ENCODE measurements at places on chromosomes 1 and 21. TPM values are rescaled to one million over a fixed set of nuclear protein-coding genes. Genes with fewer than 3 reads are reported as not detected.

- H3K36me3 ChIP-seq, result no peaks in the 10 kb centered on the region
- peak overlapping the region; percentile 31 for H3K27ac ChIP-seq
- H3K4me3 ChIP-seq, result no peak overlapping the region
- DNase-seq, result no peak
- H3K4me1 ChIP-seq, result no peaks in the 10 kb centered on the region
These were observed 45.2 kb upstream of the RABGAP1L start for GRCh38 chr1:174114106-174114505.

Gene SOAT1
- 7.9 TPM for total RNA-seq

Gene TMCO4
- total RNA-seq, result 5.7 TPM

GRCh38 chr1:21525340-21525717, 16.1 kb downstream of the ALPL start:
- no peaks in the 10 kb centered on the region for H3K27me3 ChIP-seq
- DNase-seq, result no peak
- no peaks in the 10 kb centered on the region for H3K36me3 ChIP-seq
- no peaks in the 10 kb centered on the region for H3K4me1 ChIP-seq

- H3K27ac ChIP-seq, result no peak overlapping the region
- no peak overlapping the region for H3K4me3 ChIP-seq
- DNase-seq, result no peak
- no peaks in the 10 kb centered on the region for H3K4me1 ChIP-seq
- H3K36me3 ChIP-seq, result peaks cover 38% of the 10 kb centered on the region
These were observed 6.8 kb downstream of the TFB2M start for GRCh38 chr1:246559310-246559709.

DNA sequence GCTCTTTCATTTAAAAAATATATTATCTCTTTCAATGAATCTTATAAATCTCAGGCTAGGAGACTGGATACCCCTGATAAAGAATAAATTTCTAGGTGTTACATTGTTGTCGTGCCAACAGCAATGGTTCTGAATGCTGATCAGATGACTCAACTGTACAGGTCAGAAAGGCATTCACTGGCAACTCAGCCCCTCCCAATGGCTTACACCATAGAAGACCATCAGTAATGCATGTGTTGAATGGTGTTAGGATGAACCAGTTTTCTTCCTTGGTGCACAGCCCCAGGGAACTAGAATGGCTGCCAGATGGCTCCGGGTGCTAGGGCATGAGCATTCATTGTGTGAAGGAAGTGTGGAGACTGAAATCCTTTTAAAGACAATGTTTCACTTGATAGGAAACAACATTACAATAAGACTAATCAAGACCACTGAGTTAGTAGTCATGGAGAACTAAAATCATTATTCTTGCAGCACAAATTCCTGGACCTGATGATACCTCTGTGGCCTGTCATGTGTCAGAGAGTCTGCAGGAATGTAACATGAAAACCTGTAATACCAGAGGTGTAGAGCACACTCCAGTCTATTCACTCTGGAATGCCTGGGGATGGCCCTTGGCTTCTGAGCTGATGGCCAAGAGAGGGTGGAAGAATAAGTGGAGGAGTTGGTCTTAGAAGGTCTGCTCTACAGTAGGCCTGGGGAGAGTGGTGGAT, 187.7 kb upstream of the LMO4 start:
- no peaks in the 10 kb centered on the region for H3K27me3 ChIP-seq
- H3K27ac ChIP-seq, result no peak overlapping the region
- H3K4me1 ChIP-seq, result no peaks in the 10 kb centered on the region

Gene ADGRL4
- total RNA-seq, result 28.2 TPM

DNA sequence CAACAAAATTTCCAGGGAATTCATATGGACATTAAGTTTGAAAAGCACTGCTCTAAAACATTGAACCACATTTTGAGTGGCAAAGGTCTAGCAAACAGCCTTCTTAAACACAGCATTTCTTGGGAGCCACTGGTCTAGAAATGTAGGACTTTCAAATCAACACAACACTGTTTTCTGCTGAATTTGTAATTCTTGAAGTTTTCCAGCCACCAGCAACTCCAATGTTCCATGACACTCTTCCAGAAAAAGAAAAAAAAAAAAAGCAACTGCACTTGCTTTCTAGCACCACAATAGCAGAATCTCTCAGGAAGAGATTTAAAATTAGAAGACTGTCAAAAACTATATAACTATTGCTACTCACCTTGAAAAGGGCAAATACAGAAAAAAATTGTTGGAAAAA, 4.5 kb downstream of the SYDE2 start:
- H3K4me1 ChIP-seq, result no peaks in the 10 kb centered on the region
- no peak overlapping the region for H3K4me3 ChIP-seq
- DNase-seq, result no peak
- peak overlapping the region; percentile 57 for H3K27ac ChIP-seq
- H3K27me3 ChIP-seq, result no peaks in the 10 kb centered on the region

- no peak for DNase-seq
- H3K4me1 ChIP-seq, result no peaks in the 10 kb centered on the region
- H3K27ac ChIP-seq, result no peak overlapping the region
- H3K4me3 ChIP-seq, result no peak overlapping the region
These were observed 120.6 kb upstream of the RAVER2 start for GRCh38 chr1:64624218-64624713.

- H3K4me3 ChIP-seq, result no peak overlapping the region
These were observed 33.5 kb downstream of the ODR4 start for GRCh38 chr1:186409091-186409490.

DNA sequence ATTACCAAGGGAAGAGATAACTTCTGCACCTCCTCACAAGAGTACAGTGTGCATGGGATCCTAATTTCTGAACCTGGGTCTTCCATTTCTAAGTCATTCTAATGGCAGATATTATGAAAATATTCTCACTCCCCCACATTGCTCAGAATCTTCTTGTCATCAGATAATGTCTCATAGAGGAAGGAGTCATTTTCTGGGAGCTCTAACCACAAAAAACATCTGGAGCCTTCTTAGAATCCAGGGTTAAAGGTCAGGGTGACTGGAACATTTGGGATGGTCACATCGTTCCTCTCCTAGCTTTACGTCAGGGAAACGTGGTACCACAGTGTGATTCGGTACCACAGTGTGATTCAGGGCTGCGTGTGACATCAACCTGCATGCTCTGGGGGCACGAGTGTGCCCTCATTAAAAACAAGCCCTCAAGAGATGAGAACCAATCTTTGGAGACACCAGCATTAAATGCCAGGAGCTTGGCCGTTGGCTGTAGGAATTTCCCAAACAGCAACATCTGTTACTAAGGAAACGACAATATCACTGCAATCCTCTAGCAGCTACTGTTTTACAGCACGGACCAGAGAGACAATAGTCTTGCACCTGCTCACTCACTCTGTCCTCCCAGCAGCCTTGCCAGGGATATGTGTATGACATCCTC, 179.1 kb downstream of the PSMG1 start:
- no peaks in the 10 kb centered on the region for H3K36me3 ChIP-seq
- no peaks in the 10 kb centered on the region for H3K27me3 ChIP-seq
- H3K27ac ChIP-seq, result peak overlapping the region; percentile 78
- peaks cover 67% of the 10 kb centered on the region for H3K4me1 ChIP-seq
- DNase-seq, result peak; percentile 74
- H3K4me3 ChIP-seq, result no peak overlapping the region

GRCh38 chr1:174656409-174657059, 208.8 kb downstream of the GPR52 start:
- no peaks in the 10 kb centered on the region for H3K36me3 ChIP-seq
- no peak for DNase-seq
- no peaks in the 10 kb centered on the region for H3K4me1 ChIP-seq
- no peak overlapping the region for H3K27ac ChIP-seq
- H3K27me3 ChIP-seq, result no peaks in the 10 kb centered on the region

All from right atrium auricular region (tissue), 2 donors.